Progenitor cell of endocrine pancreas (in vitro differentiated cells): ENCODE measurements at places on chromosomes 12 and 14. TPM values are rescaled to one million over a fixed set of nuclear protein-coding genes. Genes with fewer than 3 reads are reported as not detected.

DNA sequence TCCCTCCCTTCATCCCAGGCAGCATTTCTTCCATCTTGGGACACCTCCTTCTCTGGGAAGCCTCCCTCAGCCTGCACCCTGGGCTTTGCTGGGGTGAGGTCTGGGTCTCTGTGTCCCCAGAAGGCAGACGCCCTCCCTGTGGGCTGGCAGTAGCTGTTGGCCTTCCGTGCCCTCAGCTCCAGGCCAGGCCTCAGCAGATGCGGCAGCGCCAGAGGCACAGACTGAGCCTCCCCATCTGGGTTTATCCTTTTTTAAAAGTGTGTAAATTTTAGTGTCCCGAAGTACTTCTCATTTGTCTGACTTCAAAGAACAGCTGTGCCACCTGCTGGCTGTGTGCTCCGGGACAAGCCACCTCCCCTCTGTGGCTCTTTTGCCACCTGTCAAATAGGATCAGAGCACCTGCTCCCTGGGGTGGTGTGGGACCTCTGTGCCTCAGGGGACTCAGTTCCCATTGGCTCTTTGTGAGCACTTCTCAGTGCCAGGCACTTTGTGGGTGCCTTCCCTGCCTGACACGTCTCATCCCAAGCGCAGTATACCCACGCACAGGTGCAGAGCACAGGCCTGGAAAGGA, 11.1 kb downstream of the EXOC3L4 start:
- DNase-seq = no peak

DNA sequence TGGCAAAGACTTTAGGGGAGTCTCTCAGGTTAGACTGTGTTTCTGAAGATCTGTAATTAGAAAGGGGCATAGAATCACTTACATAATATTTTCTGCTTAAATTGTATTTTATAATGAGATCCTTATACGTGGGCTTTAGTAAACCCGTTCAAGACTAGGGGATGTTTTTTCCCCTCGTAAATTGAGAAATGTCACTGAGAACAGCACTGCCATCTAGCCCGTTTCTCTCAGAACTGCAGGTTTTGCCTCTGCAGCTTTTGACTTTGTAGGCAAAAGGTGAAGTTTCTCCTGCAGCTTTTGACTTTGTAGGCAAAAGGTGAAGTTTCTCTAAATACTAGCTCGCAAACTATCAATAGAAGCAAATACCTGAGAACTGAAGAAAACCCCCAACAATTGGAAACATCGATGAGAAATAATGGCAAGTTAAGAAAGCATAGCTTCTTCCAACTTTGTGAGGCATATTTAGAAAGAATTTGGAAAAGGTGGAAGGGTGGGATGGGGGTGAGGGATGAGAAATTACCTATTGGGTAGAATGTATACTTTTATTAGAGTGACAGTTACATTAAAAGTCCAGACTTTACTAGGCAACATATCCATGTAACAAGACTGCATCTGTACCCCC, 9.9 kb upstream of the ASPG start:
- no peak for DNase-seq

GRCh38 chr14:89136587-89136986, 280.4 kb downstream of the FOXN3 start:
- DNase-seq = no peak

DNA sequence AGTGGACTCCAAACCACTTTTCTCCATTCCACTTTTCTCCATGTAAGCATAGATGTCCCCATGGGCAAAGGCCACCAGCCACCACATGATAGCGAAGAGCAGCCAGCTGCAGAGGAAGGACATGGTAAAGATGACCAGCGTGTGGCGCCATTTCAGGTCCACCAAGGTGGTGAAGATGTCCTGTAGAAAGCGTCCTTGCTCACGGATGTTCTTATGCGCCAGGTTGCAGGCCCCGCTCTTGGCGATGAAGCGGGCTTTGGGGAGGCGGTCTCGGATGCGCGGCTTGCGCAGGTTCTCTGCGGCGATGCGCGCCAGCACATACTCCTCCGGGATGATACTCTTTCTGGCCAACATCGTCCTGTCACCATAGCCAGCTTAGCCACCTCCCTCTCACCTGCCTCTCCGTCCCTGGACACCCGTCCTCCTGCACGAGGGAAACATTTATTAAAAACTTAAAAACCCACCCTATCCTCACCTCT, 1.2 kb downstream of the KCNJ8 start:
- DNase-seq = peak; percentile 19

DNA sequence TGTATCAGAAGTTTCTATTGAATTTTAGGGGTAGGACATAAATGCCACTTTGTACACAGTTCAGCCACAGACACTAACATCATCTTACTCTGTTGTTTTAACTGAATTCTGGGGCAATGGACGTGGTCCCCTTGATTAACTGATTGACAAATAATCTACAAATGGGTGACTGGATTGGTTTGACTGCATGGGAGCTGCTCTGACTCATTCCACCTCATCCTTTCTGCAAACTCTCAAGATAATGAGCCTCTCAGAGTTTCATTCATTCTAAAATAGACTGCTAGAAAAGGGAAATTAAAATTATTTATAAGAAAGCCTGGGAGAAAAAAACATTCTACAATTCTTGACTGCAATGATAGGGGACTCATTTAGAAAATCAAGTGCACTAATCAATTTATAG, 570.4 kb upstream of the SEL1L start:
- no peak for DNase-seq

GRCh38 chr12:3269594-3269993, 192.4 kb downstream of the TSPAN9 start:
- no peak for DNase-seq

Gene CLEC1B
- not detected in 2 replicates for total RNA-seq

DNA sequence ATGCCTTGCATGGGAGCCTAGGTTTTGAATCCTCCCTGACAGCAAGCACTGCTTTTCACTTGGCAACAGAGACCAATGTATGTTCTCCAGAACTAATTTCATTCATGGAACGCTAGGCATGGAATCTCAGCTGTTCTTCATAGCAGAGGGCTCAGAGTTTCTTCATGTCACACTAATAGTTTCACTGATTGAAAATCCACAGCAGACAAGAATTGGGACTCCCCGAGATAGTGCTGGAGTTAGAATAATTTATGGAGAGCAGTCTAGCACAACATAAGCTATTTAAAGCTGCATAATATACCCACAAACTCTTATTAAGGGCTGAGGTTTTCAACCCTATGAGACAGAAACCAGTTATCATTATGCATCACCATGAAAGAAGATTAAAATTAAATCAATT, 342.5 kb downstream of the TMEM132D start:
- no peak for DNase-seq

Gene TMPRSS12
- not detected in 2 replicates for total RNA-seq

DNA sequence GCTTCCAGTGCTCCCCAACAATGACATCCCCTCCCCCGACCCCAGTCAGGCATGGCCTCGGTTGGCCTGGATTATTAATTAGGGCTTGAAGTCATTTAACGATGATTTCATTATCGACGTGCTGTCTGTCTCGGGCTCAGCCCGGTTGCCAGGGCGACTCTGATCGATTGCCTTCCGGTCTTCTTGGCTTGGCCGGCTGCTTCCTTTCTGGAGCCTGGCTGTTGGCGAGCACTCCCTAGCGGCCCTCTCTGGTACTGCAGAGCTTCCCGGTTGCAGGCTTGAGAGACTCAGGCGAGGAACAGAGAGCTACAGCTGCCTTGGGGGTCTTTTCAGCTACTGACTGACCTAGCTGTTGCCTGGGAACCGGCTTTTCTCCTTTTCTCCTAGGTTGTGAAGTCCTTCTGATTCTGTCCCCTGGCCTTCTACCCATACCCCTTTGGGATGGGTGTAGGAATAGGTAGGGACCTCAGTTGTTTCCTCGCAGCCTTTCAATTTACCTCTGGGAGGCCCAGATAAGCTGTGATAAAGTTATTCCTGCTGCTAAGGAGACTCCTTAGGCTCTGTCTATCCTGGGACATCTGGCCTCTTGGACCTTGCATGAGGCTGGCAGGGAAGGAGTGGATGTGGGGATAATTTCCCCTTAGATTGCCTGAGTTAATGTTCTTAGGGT, 5.5 kb upstream of the CISTR start:
- DNase-seq = peak; percentile 96

Gene CPM
- 28.0 and 32.1 TPM in 2 replicates for total RNA-seq

DNA sequence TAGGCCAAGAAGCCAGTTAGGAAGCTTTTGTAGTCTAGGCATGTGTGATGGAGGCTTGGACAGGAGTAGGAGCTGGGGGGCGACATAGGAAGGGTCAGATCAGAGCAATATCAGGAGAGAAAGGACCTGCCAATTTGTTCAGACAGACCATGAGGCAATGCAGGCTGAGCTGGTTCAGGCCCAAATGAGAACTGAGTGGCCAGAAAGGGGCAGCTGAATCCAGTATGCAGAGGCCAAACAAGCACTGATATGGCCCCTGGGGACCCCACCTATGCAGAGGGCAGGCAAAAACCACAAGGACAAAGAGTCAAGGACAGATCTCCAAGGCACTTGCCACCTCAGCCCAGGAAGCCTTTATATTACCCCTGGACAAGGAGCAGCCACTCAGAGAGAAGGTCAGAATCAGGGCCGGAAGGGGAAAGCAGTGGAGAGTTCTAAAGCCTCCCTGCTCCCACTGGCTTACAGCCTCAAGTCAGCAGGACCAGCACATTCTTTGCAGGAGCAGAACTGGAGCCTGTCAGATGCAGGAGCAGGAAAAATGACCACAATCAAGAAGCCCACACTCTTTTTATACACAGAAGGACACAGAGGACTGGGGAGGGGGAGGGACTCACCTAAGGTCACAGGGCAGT, 37.2 kb downstream of the CLMN start:
- no peak for DNase-seq

- no peak for DNase-seq
Observed at GRCh38 chr14:68402525-68403101, 390.3 kb downstream of the ZFP36L1 start.
